NAMALWA (cell line): ENCODE measurements at places on chromosomes 6 and 20.

DNA sequence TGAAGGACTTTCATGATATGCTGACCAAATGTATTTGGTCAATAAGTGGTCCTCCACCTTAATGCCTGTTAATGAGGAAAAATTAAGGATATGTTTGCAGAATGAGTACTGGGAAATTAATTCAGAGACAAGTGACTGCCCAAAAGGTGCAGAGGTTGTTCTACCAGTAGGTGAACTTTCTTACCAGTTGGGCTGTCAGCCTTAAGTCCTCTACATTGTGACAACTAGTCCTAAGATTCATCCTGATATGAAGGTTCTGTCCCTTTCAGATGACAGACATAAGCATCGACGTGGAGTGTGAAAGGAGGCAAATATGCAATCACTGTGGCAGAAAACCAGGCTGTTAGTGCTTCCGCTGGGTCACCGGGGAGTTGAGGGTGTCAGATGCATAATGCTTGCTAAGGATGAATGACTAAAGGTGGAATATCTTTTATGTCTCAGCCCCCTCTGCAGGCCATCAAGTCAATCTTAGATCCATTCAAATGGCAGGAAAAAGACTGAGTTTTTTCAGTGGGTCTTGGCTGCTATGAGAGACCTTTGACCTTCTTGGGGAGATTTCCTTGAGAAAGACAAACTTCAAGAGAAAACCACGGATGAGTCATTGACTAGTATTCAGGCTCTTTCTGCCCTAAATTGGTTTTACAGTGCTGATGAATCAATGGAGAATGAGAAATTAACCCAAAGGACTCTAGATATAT is 226.0 kb downstream of the TPBG start:
- peak; percentile 25 for DNase-seq

DNA sequence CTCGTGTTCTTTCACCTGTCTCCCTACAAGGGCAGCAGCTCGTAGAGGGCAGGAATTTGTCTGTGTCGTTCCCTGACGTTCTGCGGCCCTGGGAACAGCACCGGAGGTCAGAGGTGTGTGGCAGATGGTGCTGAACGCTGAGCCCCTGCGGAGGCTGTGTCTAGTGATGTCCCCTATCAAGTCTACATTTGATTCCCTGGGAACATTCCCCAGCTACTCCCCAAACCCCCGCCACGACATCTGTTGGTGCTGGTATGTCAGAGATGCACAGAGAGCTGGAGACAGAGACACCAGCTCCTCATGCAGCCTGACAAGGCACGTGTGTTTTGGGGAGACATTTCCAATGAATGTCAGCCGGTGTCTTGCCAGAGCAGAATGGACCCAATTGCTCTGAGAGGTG is 7.7 kb downstream of the PMEPA1 start:
- no peak for DNase-seq

GRCh38 chr6:34615574-34616226 is 59.6 kb upstream of the SPDEF start:
- no peak for DNase-seq

DNA sequence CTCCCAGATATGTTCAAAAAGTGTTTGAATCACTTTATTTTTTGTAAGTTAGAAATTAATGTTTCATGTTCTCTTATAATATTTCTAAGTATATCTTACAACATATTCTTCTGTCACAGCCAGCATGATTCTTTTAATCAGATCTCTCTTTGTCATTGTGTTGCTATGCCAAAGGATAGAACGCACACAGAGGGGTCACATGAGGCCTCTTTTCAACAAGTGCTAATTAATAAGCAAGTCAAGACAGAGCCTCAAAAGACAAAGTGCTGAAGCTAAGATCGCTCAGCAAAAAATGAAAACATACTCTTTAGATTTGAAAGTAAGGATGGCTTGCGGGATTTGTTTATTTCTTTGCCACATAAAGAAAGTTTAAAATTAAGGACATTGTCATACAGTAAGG is 508.8 kb upstream of the PTCHD4 start:
- no peak for DNase-seq

- no peak for DNase-seq
Observed at GRCh38 chr6:40350747-40351217, 236.4 kb downstream of the LRFN2 start.

DNA sequence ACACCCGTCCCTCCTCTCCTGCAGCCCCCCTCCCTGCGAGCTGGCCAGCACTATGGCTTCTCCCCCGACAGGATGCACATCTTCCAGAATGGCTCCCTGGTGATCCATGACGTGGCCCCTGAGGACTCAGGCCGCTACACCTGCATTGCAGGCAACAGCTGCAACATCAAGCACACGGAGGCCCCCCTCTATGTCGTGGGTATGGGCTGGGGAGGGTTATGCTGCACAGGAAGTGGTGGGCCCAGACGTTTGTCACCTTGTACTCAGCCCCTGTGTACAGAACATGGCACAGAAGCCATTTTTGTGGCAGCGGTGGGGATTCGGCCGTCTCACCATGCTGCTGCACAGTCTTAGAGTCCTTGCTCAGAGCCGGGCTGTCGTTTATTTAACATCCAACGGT is 29.0 kb upstream of the SRF start:
- no peak for DNase-seq

- no peak for DNase-seq
Observed at GRCh38 chr20:50561379-50562078, 51.3 kb downstream of the PTPN1 start.

GRCh38 chr20:47320990-47321805 is 35.3 kb downstream of the ZMYND8 start:
- DNase-seq: no peak

DNA sequence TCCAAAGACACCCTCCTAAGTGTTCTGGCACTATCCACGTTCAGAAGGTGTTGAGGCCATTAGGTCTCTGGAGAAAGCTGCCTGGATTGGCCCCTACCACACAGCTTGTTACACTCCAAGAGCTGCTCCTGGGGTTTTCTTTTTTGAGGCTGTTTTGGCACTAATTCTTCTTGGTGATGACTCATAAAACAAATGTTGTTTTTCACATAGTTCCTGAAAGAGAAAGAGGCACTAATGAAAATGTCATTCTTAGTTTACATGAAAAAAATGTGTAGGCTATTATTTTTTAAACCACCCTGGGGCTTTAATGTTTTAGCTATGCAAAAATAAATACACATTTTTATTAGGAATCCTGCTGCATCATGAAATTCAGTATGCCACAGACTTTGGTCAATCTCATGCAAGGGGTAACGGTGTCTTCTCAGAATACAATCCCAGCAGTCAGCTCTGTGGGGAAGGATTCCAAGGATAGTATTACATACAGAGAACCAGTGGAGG is 38.1 kb downstream of the TBPL1 start:
- no peak for DNase-seq

- DNase-seq: no peak
Observed at GRCh38 chr6:41023114-41023513, 15.9 kb downstream of the UNC5CL start.

DNA sequence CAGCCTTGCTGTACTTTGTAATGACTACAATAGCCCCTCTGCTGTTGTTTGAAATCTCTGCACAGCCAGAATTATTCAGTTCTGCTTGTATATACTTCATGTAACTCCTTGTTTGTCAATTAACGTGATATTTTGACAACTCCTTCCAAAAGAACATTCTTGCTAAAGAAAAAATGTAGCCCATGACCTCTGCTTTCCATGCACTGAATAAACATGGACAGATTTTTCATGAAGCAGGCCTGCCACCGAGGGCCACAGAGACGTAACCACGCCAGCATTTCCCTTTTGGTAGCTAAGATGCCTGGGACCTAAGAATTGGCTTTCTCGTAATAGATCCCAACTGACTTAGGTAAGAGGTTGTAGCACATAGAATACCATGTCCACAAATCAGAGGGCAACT is 135.9 kb downstream of the MYLK4 start:
- no peak for DNase-seq

- DNase-seq: no peak
Observed at GRCh38 chr20:11190741-11191140, 516.9 kb upstream of the JAG1 start.

DNA sequence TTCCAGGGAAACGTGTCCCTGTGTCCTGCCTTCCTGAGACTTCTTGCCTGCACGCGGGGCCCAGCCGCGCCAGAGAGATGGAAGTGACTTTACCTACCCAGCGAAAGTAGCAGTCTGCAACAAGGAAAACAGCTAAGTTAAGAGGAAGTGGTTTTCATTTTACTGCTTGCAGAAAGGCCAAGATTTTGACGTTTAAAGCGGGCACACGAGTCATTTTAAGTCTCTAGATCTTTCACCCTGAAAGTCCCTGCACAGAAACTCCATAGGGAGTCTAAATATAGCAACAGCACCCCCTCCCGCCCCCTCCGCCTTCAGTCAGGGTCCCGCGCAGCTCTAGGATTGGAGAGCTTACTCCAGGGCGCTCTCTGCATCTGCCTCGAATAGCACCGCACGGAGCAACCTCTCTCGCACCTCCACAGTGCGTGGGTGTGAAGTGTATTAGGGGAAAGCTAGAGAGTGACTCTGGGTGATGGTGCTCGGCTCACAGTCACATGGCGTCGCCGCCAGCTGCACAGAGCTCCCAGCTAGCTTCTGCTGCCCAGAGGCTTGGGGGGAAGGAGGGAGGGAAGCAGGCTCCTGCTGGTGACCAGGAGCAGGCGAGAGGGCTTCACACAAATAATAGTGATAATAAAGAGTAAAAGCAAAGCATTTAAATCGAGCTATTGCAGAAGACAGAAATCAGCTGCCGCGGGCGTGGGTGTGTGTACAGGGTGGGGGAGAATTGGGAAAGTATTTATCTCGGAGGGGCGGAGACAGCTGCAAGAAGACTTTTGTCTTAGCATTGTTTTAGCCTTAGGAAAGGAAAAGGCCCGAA is 1.8 kb upstream of the KCNQ5 start:
- DNase-seq: peak; percentile 77

- no peak for DNase-seq
Observed at GRCh38 chr6:112357791-112358190, 10.7 kb downstream of the RFPL4B start.

DNA sequence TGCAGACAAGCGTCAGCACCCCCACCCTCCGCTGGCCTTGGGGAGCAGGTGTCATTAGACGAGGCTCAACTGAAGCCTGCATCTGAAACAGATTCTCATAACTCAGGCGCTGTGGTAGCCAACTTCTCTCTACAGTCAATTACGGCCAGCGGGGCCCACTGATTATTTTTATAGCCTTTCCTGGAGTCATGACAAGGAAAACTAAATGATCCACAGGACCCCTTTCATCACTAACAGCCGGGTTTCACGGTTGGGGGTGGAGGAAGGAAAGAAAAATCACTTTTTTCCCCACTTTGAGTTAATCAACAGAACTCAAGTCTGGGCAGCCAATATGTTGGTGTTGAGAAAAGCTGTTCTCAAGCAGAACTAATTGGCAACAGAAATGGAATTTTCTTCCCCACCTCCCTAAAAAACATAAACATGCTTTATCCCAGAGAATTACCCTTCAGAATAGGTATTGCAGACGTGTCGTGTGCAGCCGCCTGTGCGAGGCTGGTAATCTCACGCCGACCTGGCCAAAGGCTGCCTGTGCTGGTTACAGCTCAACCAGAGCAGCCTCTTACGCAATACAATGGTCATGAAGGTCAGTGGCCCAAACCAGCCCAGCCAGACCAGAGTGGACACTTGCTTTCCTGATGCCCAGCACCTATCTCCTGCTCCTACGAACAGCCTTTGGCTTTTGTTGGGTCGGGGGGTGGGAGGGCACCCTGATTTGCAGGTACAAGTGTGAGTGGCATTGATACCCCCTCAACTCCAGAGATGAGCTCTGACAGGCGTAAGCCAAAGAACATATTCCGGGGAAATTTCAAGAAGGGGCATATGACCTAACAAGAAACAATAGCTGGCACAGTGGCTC is 11.0 kb downstream of the RIPOR3 start:
- DNase-seq: no peak

- no peak for DNase-seq
Observed at GRCh38 chr6:69012211-69012610, 377.1 kb downstream of the ADGRB3 start.

GRCh38 chr6:15674690-15675386 is 12.0 kb upstream of the DTNBP1 start:
- no peak for DNase-seq

DNA sequence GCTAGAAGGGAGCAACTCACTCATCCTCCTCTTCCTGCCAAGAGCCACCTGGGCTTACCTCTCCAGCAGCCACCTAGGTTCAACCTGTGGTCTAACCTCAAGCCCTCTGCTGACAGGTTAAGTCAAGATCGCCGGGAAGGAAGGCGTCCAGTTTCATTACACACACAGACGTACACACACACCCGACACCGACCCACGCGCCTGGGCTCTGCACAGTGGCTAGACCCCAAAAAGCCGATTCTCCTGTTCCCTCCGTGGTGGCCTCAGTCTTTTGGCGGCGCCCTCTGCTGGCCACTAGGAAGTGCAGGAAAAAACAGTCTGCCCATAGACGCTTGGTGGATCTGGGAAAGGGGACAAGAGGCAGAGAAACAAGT is 52.8 kb downstream of the MRPL14 start:
- DNase-seq: peak; percentile 91

- DNase-seq: no peak
Observed at GRCh38 chr6:34574647-34575293, 18.6 kb upstream of the SPDEF start.

DNA sequence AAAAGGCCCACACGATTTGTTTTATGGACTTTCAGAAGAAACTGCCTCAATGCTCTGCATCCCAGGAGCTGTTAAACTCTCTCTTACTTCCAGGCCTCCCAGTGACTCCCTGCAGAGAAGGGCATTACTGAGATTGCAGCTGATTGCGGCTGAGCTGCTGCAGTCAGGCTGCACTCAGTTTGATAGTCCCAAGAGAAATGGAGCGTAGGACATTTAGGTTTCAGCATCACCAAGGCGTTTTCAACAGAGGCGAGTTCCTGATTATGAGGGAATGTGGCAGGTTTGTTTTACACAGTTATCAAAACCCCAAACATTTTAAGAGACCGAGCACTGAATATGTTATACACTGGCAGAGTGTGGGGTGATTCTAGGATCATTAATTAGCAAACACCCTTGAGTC is 145.6 kb downstream of the TBX18 start:
- DNase-seq: no peak
